ENCODE measurements at places on chromosomes 7 and 10.

DNA sequence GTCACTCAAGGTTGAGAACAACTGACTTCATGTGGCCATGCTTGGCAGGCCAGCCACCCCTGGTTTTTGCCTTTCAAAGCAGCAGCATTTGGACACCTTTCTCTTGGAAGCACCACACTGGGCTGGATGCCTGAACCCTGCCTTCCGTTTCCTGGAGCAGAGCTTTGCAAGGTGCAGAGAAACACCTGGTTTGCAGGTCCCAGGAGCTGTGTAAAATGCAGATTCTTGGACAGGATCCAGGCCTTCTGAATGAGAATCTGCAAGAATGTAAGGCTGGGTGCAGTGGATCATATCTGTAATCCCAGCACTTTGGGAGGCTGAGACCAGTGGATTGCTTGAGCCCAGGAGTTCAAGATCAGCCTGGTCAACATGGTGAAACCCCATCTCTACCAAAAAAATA, 18.0 kb upstream of the DUSP5 start:
- no peak for DNase-seq

DNA sequence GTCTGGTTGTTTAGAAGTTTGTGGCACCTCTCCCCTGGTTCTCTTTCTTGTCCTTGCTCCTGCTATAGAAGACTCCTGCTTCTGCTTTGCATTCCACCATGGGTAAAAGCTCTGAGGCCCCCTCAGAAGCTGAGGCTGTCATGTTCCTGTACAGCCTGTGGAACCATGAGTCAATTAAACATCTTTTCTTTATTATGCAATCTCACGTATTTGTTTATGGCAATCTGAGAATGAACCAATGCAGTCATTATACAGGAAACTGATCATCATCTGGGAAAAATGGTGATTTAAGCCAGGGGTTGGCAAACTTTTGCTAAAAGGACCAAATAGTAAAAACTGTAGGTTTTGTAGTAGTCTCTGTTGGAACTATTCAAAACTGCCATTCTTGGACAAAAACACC, 175.4 kb downstream of the CSTF2T start:
- no peak for DNase-seq

- no peak for DNase-seq
Observed at GRCh38 chr10:6035931-6036575, 26.1 kb downstream of the IL2RA start.

GRCh38 chr7:115707258-115708012, 323.1 kb downstream of the TFEC start:
- no peak for DNase-seq

- DNase-seq: no peak
Observed at GRCh38 chr7:16711730-16712129, 41.8 kb upstream of the TSPAN13 start.

DNA sequence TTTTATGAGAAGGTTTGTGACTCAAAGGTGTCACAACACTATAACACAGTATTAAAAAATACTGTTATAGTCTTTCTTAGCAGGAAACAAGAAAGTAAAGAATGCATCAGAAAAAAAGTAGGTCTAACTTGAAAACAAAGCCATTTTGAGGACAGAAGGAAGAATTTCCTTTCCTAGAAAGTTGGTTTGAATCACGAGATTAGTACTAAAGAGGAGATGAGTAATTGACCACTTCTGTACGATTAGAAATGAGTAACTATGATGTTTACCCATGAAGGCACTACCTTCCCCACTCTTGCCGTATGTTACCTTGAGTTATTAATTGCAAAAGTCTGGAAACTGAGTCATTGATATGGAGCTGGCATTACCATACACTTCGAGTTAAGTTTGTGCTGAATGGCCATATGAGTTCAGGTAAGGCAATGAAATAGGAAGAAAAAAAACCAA, 65.2 kb downstream of the FAM185A start:
- no peak for DNase-seq

DNA sequence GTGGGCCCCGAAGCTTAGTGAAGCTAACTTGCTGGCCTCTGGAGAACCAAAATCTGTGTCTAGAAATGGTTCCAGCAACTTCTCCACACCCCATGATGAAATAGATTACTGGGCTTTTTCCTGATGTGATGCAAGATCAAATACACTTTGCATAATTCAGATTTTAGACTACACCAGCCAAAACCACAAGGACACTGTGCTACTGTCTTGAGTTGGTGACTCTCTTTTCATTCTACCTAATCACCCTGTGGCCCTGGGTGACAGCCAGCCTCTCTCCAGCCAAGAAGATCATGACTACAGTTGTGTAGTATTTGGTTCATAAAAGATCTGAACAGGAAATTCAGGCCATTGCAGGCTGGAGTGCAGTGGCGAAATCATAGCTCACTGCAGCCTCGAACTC, 22.2 kb downstream of the AZGP1 start:
- DNase-seq: no peak

GRCh38 chr7:130275826-130276297, 9.2 kb downstream of the CPA2 start:
- no peak for DNase-seq

DNA sequence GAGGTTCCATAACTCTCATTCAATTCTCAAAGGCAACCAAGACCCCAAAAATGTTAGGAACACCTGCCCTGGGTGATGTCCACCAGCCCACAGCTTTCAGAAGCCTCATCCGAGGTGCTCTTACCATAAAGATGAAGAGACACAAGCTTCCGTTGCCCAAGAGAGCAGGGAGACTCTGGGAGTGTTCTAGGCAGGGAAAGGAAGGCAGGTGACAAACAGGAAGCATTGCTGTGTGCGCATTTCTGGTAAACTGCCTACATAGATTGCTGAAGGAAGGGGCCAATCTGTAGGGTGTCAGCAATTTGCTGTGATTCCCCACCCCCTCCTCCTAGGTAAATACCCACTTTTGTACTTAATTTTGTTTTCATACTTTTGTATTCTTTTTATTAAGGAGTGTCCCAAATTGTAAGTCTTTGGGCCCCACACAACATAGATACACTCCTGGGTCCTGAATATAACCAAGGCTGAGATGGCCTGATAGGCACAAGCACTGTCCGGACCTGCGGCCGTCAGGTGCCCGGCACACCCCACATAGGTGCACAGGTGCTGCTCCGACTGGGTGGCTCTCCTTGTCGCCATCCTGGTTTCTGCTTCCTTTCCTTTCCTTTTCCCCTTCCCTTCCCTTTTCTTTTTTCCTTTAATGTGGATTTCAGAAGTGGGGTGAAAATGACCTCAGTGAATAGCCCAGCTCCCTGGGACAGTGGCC, 51.4 kb upstream of the SMNDC1 start:
- no peak for DNase-seq

- no peak for DNase-seq
Observed at GRCh38 chr10:35236739-35237138, 99.6 kb upstream of the CCNY start.

GRCh38 chr7:84536271-84536870, 341.8 kb upstream of the SEMA3A start:
- DNase-seq: no peak

DNA sequence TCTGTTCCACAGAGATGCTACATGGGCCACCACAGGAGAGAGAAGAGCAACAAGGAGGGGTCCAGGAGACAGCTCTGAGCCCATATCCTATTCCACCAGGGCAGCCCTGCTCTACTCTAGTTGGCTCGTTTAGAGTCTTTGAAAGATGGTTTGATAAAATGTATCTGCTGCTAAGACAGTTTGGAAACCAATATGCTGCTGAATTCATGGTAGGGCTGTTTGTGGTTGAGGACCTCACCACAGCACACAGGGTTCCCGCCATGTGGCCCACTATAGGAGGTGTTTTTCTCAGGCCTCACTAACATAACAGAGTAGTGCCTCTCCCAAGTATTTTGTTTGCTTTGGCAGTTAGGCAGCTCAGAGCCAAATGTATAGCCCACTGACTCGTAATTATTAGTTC, 35.8 kb upstream of the ZC3HAV1L start:
- DNase-seq: no peak

DNA sequence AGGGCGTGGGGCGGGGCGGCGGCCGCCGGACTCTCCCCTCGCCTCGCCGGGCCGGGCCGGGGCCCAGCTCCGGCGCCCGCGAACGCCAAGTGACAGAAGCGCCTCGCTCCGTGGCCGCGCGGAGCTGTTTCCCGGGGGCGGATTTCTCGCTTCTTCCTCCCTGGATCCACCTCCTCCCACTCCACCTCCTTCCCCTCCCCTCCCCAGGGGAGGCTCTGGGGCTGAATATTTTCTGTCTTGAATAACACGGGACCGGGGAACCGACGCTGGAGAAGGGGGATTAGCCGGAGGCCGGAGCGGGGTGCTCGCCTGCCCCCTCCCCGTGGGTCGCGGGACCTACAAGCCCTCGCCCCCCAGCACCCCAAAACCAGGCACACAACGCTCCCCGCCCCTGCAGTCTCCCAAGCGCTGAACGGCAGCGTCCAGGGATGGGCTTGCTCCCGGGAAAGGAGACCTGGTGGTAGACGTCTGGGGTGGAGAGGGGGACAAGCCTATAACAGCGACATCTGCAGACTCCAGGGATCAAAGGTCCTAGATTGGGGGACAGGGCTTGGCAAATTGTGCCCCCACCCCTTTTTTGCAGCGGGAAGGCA, at the start of gene ARHGAP21:
ARHGAP21 (minus strand) TSS at position 100 of the 593 bp plus-strand sequence. CDS start 1,988 bp downstream, outside the sequence.
- DNase-seq: peak; percentile 10

DNA sequence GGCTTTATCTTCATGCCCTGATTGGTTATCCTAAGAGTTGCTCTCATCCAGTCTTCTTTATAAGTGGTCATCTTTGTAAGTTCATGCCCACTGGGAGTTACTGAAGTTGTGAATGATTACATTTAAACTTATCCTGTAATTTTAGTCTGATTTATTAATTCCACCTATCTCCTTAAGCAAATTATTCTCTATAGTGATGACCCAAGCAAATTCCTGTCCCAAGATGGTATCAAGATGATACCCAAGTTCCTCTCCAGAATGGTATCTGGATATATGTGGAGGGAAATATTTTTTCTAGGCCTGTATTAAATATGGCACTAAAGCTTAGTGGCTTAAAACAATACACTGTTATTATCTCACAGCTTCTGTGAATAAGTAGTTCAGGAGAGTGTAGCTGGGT, 22.6 kb upstream of the VOPP1 start:
- DNase-seq: no peak

DNA sequence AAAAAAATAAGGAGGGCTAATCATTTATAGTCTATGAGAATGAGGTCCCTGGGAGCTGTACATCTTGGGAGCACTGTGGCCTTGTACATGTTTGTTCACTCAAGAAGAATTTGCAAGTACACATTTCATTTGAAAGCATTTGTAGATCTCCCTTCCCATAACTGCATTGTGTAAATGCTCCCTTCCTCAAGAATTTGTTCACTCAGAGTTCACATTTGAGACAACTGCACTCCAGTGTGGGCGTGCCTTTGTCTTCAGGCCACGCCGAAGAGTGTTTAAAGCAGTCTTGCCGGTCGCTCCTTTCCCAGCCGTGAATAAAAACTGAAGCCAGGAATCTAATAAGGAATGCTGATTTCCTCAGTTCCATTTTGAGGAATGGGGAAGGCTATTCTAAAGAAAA, 291.1 kb upstream of the LYZL1 start:
- no peak for DNase-seq

- no peak for DNase-seq
Observed at GRCh38 chr7:139886899-139887298, 57.8 kb downstream of the TBXAS1 start.

- DNase-seq: no peak
Observed at GRCh38 chr10:62414359-62414758, 40.2 kb downstream of the ZNF365 start.

DNA sequence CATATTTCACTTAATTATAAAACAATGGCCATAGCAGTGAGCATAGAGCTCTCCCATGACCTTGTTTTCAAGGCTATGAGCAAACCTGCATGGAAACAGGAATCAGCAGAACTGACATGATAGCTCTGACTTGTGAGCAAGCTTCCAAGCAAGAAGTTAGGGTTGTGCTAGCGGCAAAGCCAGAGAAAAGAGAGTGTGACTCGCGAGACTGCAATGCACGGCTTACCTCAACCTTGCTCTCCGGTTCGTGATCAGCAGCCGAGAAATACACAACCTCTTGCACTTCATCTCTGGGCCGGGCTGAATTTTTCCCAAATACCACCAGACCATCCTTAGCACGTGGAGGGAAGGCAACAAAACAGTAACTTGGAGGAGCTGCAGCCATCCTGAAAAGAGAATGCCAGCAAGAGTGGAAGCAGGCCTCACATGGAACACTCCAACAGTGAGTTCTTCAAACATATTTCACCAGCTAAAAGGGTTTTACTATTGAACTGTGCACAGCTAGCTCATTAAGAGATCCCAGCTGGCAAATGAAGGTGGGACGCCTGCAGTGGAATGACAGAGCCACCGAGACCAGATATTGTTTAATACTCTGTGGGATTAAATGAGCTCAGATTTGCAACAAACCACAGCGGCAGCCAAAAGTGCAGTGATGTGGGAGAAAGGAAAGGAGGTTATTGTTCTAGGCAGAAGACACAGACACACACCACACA, 20.8 kb downstream of the SCRN1 start:
- no peak for DNase-seq
